ENCODE measurements at places on chromosomes 16 and 17. TPM values are rescaled to one million over a fixed set of nuclear protein-coding genes. Genes with fewer than 3 reads are reported as not detected.

Gene SEZ6L2
- not detected for total RNA-seq

- no peak overlapping the region for H3K27ac ChIP-seq
- H3K36me3 ChIP-seq, result peaks cover 21% of the 10 kb centered on the region
- peaks cover 1% of the 10 kb centered on the region for H3K4me1 ChIP-seq
- no peak overlapping the region for H3K4me3 ChIP-seq
- H3K27me3 ChIP-seq, result no peaks in the 10 kb centered on the region
- DNase-seq, result peak; percentile 3
Observed at GRCh38 chr16:2257726-2258125, 6.3 kb upstream of the ECI1 start.

Gene CX3CL1
- not detected for total RNA-seq

DNA sequence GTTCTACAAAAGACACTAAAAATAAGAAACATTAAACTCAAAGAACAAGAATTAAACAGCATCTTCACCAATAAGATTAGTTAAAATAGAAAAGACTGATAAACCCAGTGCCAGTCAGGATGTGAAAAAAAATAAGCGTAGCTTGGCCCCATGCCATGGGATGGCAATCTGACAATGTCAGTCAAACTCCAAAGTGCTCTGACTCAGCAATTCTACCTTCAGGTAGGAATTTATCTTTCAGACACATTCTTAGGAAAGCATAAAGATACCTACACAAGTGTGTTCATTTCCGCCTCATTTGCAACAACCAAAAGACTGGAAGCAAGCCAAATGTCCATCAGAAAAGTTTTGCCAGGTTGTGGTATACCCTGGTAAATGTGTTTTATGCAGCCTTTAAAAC is 9.1 kb upstream of the MPO start:
- peaks cover 22% of the 10 kb centered on the region for H3K27me3 ChIP-seq
- no peak overlapping the region for H3K27ac ChIP-seq
- no peak overlapping the region for H3K4me3 ChIP-seq
- no peaks in the 10 kb centered on the region for H3K36me3 ChIP-seq
- no peaks in the 10 kb centered on the region for H3K4me1 ChIP-seq

Gene KRT17
- not detected for total RNA-seq

All from natural killer cell treated with Interleukin-12 subunit alpha and Interleukin-12 subunit beta and Interleukin-15 and Interleukin-18, amount 100 ng/mL, for 72 hours (primary cell).